ENCODE measurements at places on chromosomes 12 and 14.

- no peak for DNase-seq
Measured at GRCh38 chr12:27284751-27285150, 40.7 kb downstream of the STK38L start.

DNA sequence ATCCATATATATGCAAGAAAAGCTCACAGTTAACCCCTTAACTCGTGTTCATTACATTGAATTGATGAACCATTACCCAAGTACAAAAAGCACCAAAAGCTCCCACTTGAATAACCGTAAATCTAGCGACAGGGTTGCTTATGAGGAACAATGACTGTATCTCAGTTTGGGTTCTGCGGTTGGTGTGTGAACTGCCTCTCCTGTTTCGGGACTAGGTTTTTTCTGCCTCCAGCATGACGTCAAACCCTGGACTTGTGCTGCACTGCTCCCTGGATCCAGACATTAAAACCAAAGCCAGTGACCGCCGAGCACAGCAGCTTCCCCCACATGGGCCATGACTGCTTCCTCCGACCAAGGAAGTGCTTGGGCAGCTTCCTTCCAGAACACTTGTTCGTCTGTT lies 77.7 kb downstream of the SETD3 start:
- no peak for DNase-seq

DNA sequence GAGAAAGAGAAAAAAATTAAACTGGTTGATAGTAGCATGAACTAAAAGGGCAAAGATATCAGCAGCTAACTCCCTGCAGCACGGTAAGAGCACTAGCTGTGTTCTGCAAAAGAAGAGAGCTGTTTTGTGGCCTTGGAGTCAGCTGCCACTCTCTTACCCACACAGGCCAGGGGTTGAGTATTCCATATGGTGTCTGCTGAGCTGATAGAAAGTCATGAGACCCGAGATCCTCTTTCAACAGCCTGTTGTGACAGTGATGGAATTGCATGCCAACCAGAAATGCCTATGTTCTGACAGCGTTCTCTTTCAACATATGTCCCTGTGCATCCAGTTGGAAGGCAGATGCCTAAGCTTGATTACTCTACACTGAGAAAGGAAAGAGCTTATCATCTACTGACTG lies 39.9 kb downstream of the TMTC1 start:
- no peak for DNase-seq

DNA sequence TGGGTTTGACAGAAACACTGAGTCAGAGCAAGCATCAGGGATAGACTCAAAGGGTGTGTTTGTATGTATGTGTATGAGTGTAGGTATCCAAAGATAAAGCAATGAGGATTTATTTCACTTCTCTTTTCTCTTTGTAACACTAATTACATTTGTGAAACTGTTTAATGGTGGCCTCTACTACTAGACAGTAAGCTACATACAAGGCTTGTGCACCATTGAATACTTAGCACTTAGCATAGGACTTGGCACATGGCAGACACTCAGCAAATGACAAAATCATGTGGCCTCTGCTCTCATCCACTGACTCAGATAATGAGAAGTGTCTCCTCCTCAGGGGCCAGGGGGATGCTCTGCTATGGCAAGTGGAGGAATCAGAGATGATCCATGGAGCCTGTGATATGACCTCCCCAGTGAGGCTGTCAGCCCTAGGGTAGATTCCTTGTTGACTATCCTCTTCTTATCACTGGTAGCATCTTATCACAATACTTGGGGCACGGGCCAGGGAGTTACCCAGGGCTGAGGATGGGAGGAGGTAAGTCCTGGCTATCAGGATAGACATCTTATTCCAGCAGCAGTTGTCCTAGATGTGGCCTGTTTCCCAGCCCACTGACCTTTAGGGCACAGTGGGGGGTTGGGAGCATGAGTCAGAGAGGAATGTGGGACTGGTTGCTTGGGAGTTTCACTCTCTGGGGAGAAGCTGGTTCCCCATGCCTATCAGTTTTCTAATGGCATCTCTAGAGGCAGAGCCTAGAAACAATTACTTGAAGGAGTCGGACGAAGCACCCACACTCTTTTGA lies 71.2 kb upstream of the HOXC13 start:
- DNase-seq = no peak

- no peak for DNase-seq
Measured at GRCh38 chr12:113988976-113989375, 22.9 kb upstream of the RBM19 start.

DNA sequence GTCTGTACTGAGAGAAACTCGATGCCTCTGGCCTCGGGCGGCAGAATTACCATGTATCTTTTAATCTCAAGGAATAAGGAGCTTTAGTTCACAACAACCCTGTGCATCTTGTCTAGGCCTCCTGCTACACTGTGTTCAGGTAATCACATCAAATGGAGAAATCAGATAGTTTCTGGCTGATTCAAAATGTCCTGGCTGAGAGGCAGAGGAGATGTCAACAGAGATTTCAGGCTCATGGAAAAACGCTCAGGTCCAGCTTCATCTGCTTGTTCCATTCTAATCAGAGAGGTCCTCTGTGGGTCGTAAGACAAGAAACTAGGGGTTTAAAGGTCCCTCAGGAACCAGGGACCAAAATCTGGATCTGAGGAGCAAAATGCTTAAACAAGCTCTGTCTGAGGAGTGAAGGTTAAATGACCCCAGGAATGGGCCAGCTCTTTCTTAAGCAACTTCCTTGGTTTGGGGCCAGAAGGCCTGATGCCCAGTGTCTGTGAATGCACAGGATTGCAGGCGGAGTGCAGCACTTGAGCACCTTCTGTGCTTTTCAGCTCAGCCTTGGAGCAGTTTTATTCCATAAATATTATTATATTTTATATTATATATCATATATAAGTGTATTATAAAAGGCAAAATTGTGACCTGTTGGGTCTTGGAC lies 170.2 kb upstream of the PRICKLE1 start:
- no peak for DNase-seq

DNA sequence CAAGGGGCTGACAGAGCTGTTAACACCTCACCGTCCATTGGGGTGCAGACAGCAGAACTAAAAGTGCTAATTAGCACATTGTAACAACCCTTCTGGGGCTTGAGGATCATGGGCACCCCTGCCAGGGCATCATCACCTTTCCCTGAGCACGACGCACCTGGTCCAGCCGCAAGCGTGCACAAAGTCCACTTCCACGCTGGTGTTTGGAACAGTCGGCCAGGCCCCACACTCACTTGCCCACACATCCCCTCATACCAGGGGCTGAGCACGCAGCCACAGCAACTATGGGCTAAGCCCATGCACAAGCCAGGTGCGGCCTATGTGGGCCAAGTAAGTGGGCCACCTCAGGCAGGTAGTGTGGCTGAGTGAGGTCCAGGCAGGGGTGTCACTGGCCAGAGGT lies 148.7 kb downstream of the CCDC59 start:
- no peak for DNase-seq

- no peak for DNase-seq
Measured at GRCh38 chr12:100708591-100708990, 86.0 kb upstream of the ANO4 start.

DNA sequence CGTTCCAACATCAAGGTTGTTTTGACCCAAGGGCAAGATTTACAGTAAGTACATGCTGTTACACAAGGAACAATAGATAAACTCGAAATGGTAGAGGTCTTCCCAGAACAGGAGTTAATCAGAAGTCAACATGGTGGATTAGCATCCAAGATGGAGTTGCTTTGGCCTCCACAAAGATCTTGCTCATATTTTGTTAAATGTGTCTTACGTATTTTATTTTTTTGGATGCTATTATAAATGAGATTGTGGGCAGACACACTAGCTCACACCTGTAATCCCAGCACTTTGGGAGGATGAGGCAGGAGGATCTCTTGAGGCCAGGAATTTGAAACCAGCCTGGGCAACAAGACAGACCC lies 22.3 kb upstream of the RAB21 start:
- no peak for DNase-seq
